ENCODE measurements at places on chromosomes 12 and 14.

GRCh38 chr14:77641534-77642341 lies 25.3 kb upstream of the SPTLC2 start:
- H3K36me3 ChIP-seq, result no peaks in the 10 kb centered on the region
- H3K4me3 ChIP-seq, result peak overlapping the region; percentile 31
- H3K27ac ChIP-seq, result peak overlapping the region; percentile 68
- DNase-seq, result no peak
- peaks cover 10% of the 10 kb centered on the region for H3K4me1 ChIP-seq

DNA sequence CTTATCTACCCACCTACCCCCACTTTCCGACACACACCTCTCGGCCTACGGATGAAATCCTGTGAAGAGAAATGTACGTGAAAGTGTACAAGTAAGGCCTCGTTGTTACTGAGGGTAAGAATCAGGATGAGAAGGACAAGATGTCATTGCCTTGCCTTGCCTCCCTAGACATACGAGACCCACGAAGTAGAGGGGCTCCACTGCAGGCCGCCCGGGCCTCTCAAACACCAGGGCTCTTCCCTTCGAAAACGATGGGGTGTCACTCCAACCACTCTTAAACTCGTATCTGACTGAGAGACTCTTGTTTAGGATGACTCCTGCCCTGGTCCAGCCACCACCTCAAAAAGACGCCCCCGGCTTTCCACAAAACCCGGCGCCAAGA lies 498 bp downstream of the RACGAP1 start:
- H3K27ac ChIP-seq, result peak overlapping the region; percentile 87
- DNase-seq, result no peak
- peaks cover 3% of the 10 kb centered on the region for H3K4me1 ChIP-seq
- no peaks in the 10 kb centered on the region for H3K27me3 ChIP-seq
- H3K4me3 ChIP-seq, result peak overlapping the region; percentile 79

- H3K4me1 ChIP-seq, result no peaks in the 10 kb centered on the region
- no peak overlapping the region for H3K4me3 ChIP-seq
- no peaks in the 10 kb centered on the region for H3K27me3 ChIP-seq
- no peak overlapping the region for H3K27ac ChIP-seq
- peaks cover 24% of the 10 kb centered on the region for H3K36me3 ChIP-seq
Observed at GRCh38 chr14:52014601-52015267, 25.4 kb downstream of the RTRAF start.

GRCh38 chr12:7542813-7543212 lies 39.2 kb upstream of the CD163 start:
- DNase-seq, result no peak
- no peaks in the 10 kb centered on the region for H3K27me3 ChIP-seq
- no peaks in the 10 kb centered on the region for H3K36me3 ChIP-seq
- peak overlapping the region; percentile 44 for H3K27ac ChIP-seq

GRCh38 chr12:47087088-47087688 lies 7.4 kb upstream of the AMIGO2 start:
- no peaks in the 10 kb centered on the region for H3K27me3 ChIP-seq
- H3K4me3 ChIP-seq, result no peak overlapping the region
- H3K36me3 ChIP-seq, result no peaks in the 10 kb centered on the region
- DNase-seq, result no peak

DNA sequence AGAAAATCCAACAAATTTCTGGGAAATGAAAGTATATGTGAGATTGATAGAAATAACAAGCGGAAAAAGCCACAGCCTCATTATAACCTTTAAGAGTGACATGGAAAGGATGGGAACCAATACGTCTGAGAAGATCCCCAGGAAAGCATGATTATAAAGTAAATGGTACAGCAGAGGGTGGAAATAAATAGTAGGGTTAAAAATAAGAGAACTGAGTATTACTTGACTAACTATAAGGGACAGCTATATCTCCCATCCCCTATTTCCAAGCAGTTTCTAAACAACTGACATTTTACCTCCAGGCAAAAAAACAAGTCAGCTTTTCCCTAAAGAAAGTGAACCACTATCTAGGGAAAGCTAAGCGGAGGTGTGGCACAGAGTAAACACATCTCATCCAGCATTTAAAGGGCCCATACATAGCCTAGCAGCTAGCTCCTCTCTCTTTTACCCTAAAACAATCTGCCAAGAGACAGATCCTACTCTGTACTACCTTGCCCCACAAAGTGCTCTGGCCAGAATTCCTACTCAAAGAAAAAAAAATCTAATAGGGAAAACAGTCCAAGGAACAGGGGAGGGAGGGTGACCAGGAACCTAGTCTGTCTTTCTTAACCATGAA lies 11.2 kb downstream of the OSBPL8 start:
- H3K27me3 ChIP-seq, result no peaks in the 10 kb centered on the region
- H3K4me3 ChIP-seq, result no peak overlapping the region
- H3K4me1 ChIP-seq, result peaks cover 78% of the 10 kb centered on the region
- no peaks in the 10 kb centered on the region for H3K36me3 ChIP-seq
- H3K27ac ChIP-seq, result no peak overlapping the region

DNA sequence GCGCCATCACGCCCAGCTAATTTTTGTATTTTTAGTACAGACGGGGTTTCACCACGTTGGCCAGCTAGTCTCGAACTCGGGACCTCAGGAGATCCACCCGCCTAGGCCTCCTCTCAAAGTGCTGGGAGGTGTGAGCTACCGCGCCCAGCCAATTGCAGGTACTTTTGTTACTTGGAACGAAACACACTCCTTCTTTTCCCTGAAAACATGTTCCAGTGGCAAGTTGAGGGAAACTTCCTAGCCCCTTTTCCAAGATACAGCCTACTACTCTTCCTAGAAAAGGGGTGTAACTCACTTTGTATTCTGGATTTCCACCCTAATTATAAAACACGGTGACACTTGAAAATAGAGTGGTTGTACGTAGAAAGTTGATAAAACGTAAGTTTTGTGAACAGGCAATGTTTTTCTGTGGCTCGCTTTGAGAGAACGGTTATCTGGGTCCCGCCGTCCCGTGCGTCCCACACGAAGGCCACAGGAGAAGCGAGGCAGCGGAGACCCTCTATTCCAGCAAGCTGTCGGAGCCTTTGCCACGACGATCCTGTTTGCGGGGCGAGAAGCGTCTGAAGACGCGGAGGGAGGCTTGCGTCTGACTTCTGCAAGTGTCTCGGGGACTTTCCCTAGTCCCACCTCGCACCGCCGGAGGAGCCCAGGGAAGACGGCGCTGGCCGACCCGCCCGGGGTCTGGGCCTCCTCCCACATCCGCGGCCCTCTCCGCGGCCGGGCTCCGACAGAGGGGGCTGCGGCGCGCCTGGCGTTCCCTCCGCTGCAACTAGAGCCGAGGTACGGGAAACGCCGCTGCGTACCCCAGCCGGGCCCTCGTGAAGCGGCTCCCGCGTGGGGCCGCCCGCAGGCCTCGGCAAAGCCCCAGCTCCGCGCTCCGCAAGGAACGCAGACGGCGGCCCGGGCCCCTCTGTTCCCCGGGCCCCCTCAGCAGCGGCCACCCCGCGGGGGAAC lies 745 bp downstream of the CDCA4 start:
- DNase-seq, result no peak
- H3K27ac ChIP-seq, result peak overlapping the region; percentile 95
- H3K27me3 ChIP-seq, result no peaks in the 10 kb centered on the region
- H3K36me3 ChIP-seq, result no peaks in the 10 kb centered on the region
- H3K4me1 ChIP-seq, result peaks cover 25% of the 10 kb centered on the region
- H3K4me3 ChIP-seq, result peak overlapping the region; percentile 94

- H3K27me3 ChIP-seq, result no peaks in the 10 kb centered on the region
- no peak overlapping the region for H3K4me3 ChIP-seq
- no peaks in the 10 kb centered on the region for H3K36me3 ChIP-seq
- H3K4me1 ChIP-seq, result no peaks in the 10 kb centered on the region
Observed at GRCh38 chr14:101352567-101352966, 208.7 kb upstream of the DIO3 start.

DNA sequence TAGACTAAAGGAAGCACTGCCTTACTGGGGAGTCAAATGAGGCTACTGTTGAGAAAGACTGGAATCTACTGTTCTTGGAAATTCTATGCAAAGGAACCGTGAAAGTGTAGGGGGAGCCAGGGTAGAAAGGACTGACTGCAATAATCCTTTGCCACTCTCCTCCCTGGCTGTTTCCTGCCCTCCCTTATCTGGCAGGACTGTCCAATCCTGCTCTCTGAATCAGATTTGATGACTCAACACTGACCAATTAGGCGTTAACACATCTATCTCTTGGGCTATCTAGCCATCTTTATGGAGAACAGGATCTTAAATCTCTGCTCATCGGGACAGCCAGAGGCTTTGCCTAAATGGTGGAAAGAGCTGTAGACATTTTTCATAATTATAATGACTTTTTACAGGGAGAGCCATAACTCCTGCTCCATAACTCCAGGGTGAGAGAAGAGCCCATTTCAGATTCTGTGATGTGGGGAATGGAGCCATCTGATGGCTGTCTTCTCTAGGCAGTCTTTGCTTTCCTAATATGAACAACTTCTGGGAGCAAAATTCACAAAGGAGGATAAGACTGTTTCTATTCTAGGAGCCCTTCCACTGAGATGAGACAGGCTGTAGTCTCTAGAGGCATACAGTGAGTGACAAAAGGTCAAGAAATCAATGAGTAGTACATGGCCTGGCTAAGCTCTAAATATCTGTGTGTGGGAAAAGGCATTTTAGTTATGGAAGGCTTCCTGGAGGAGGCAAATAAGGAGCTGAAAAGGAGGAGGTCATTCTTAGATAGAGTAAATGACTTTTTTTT lies 68.9 kb upstream of the CISTR start:
- DNase-seq, result no peak
- H3K4me1 ChIP-seq, result no peaks in the 10 kb centered on the region
- H3K27ac ChIP-seq, result no peak overlapping the region
- H3K4me3 ChIP-seq, result no peak overlapping the region
- no peaks in the 10 kb centered on the region for H3K27me3 ChIP-seq

- peaks cover 56% of the 10 kb centered on the region for H3K4me1 ChIP-seq
- no peaks in the 10 kb centered on the region for H3K36me3 ChIP-seq
- DNase-seq, result no peak
- H3K4me3 ChIP-seq, result peak overlapping the region; percentile 80
- no peaks in the 10 kb centered on the region for H3K27me3 ChIP-seq
Observed at GRCh38 chr12:6928022-6928702, 403 bp downstream of the ATN1 start.

DNA sequence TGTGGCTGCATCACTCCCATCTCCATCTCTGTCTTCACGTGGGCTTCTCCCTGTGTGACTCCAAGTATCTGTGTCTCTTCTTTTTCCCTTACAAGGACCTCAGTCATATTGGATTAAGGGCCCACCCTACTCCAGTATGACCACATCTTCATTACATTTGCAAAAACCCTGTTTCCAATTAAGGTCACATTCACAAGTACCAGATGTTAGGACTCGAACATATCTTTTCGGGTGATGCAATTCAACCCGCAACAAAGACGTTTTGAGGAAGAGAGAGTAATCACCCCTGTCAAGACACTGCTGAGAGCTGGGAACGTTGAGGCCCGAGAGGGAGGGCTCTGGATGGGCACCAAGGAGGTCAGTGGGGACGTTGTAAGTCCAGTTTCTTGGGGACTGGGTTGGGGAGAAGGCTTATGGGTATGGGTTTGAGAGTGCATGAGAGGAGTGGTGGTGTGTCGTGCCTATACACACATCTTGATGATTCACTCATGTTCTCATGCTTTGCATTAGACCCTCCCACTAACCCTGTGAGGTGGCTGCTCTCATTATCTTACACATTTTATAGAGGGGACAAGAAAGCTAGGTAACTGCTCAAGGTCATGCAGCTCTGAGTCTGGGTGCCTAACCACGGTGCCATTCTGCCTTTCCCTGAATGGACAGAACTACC lies 12.1 kb upstream of the IFI27 start:
- H3K36me3 ChIP-seq, result no peaks in the 10 kb centered on the region
- no peaks in the 10 kb centered on the region for H3K27me3 ChIP-seq
- DNase-seq, result no peak
- no peak overlapping the region for H3K4me3 ChIP-seq
- H3K27ac ChIP-seq, result no peak overlapping the region

Measured in esophagus squamous epithelium (tissue), 5 donors.